CD14-positive monocyte (primary cell): ENCODE measurements at places on chromosomes 3 and 15.

GRCh38 chr3:140501061-140501769 lies 176.6 kb upstream of the TRIM42 start:
- no peak for DNase-seq

GRCh38 chr3:113273011-113273410 lies 61.7 kb downstream of the BOC start:
- no peak for DNase-seq

DNA sequence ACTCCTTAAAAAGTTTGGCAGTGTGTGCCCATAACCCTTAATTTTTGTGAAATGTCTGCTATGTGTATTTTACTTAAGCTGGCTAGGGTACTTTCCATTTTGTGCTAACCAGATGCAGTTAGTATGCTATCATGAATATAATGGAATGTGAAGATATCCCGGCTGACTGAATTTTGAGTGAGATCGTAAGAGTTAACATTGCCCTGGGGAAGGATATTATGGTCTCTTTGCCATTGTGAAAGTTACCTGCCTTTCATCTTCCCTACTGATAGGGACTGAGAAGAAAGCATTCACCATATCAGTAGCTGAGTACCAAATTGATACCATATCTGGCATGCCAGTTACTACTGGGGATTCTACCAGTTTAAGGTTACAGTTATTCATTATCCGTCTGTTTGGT lies 243.2 kb downstream of the UBE2E2 start:
- no peak for DNase-seq

GRCh38 chr3:39056151-39056550 lies 4.3 kb downstream of the WDR48 start:
- DNase-seq, result no peak

DNA sequence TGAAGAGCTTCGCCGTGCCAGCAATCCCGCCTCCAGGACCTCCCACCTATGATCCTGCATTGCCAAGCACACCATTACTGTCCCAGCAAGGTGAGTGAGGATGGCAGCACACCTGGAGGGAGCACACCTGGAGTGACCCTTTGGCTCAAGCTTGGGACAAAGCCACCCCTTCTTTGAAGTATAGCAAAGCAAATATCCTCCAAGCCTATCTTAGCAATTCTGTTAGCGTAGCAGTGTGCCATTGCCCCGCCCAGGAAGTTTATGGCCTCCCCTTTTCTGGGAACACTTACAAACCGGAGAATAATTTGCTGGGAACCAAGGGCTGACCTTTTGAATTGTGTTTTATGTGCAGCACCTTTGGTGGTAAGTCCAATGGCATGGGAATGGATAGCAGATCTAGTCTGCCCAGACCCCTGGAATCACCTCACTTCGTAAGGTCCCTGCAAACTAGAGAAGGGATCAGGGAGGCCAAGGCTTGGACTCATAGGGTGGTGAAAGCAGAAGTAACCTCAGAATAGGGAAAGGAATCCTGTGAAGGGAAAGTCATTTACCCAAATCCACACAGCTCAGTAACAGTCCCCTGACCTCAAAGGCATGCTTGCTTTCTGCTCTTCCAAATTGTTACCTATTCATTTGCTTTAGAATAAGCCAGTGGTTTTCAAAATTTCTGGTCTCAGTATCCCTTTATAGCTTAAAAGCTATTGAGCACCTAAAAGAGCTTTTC lies 70.1 kb downstream of the HCN4 start:
- DNase-seq, result peak; percentile 38

GRCh38 chr3:195159117-195159813 lies 111.7 kb downstream of the XXYLT1 start:
- no peak for DNase-seq

GRCh38 chr15:67838789-67839332 lies 984 bp downstream of the RNU6-1 start:
- peak; percentile 71 for DNase-seq

DNA sequence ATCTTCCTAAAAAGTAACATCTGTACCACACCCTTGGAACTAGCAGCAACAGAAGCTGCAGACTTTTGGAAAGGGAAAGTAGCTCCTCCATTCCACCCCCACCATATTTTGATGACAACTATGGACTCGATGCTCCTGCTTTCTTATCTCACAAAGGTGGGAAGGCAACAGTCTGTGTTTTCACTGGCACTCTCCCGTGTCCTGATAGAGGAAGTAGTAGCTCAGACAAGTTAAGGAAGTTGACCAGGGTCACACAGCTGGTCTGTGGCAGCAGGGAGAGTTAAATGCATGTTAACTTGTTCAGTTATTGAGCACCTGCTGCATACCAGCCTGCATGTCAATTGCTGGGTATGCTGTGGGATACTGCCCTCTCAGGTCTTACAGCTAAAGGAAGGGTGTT lies 33.1 kb downstream of the BHLHE40 start:
- DNase-seq, result peak; percentile 58

- peak; percentile 88 for DNase-seq
These were observed 1.9 kb downstream of the GNAI2 start for GRCh38 chr3:50237754-50238548.

GRCh38 chr3:55147856-55148720 lies 220.2 kb upstream of the LRTM1 start:
- DNase-seq, result no peak

- no peak for DNase-seq
These were observed 45.8 kb downstream of the SEMA3G start for GRCh38 chr3:52399131-52399530.

GRCh38 chr3:162112719-162113118 lies 616.1 kb downstream of the OTOL1 start:
- no peak for DNase-seq

GRCh38 chr15:31207246-31207645 lies 105.7 kb upstream of the TRPM1 start:
- DNase-seq, result no peak

GRCh38 chr3:193972832-193973231 lies 163.1 kb upstream of the HES1 start:
- DNase-seq, result no peak

GRCh38 chr3:138381950-138382715 lies 33.8 kb downstream of the MRAS start:
- DNase-seq, result peak; percentile 64

- no peak for DNase-seq
These were observed 494.7 kb upstream of the PROK2 start for GRCh38 chr3:72279631-72280041.

DNA sequence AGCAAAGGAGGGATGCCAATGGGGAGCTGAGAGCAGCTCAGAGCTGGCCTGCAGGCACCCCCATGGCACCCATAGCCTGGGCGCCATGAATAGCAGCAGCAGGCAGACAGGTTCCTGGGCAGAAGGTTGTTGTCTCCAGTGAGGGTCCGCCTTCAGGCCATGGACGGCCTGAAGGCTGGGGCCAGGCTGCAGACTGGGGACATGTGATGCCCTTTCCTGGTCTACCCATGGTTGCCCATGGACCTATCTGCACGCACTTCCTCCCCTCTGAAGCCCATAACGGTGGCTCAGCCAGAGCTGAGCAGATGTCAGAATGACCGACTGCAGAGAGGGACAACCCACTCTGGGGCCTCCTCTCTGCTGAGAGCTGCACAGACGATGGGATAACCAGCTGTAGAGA lies 256.8 kb downstream of the PLOD2 start:
- DNase-seq, result no peak

GRCh38 chr3:66386925-66387650 lies 113.7 kb downstream of the LRIG1 start:
- DNase-seq, result no peak

GRCh38 chr3:193971261-193971751 lies 164.6 kb upstream of the HES1 start:
- DNase-seq, result peak; percentile 88

- no peak for DNase-seq
These were observed 10.3 kb downstream of the NAALADL2 start for GRCh38 chr3:174869448-174869847.

- DNase-seq, result no peak
These were observed 153.2 kb upstream of the GPR149 start for GRCh38 chr3:154583086-154583634.

DNA sequence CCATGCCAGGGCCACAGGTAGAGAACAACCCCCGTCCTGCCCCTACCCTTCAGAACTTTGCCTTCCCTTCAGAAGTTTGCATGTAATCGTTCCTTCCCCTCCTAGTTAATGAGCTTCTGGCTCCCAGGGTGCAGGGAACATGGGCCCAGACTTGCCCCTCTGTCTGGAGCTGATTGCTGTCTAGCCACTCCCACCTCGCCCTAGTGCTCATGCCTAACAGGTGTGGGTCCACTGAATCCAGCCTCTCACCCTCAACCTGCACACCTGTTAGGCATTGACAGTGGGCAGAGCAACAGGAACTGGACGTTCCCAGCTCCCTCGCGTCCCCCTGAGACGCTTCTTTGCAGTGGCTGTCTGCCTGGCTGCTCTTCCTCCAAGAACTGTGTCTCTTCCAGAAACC lies 40.3 kb downstream of the WNT5A start:
- no peak for DNase-seq

GRCh38 chr15:91894606-91895005 lies 41.1 kb downstream of the SLCO3A1 start:
- no peak for DNase-seq

DNA sequence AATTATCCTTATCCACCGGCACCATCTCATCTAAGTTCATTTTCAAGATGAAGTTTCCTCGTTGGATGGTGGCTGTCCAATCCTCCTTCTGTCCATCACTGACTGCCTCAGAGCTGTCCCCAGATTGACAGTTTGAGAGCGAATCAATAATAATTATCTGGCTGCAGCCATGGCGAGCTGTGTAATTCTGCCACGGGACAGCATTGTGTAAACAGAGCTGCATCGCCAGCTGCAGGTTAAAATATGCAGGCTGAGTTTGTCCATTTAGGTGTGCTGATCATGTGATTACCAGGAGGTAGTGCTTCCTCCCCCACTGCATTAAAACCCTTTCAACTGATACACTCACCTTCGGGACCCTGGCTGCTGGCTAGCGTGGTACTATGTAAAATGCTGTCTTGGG lies 461.9 kb upstream of the ONECUT1 start:
- DNase-seq, result no peak

- DNase-seq, result no peak
These were observed 116.3 kb downstream of the TMEM266 start for GRCh38 chr15:76176059-76176458.

- no peak for DNase-seq
These were observed 241.4 kb downstream of the PTPRG start for GRCh38 chr3:61802772-61803171.

DNA sequence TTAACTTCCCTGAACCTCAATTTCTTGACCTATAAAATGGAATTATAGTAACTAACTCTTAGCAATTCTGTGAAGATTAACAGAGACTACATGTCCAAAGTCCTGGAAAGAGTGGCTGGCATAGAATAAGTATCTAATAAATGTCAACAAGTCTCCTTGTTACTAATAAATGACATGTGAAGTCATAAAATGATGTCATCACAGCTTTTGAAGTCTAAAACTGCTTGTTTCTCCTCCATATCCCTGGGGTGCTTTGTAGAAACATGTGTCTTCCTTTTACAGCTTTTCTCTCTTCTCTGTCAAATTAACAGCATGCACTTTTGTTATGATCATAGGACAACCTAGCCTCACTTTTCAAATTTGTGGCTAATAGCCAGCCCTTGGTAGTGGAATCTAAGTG lies 510.2 kb downstream of the NTRK3 start:
- no peak for DNase-seq

GRCh38 chr3:68088216-68088615 lies 433.8 kb upstream of the SUCLG2 start:
- no peak for DNase-seq

- DNase-seq, result peak; percentile 8
These were observed 45.0 kb downstream of the GPR176 start for GRCh38 chr15:39874890-39875549.
